ENCODE measurements at places on chromosomes 12 and 14.

DNA sequence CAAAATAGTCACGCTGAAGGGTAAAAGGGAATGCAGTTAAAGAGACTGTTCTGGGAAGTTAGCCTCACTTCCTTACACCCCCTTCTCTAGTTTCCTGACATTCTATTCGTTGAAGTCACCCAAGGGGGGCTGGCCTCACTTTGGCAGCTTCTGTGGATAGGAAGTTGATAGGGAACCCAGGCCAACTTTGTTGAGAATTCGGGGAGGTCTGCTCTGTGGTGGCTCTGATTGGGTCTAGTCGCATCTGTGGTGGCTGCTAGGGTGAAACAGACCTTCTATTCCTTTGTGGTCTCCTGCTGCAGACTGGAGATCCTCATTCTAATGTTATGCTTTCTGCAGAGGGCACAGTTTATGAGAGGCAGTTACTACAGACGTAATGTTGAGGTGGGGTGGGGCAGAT is 28.8 kb upstream of the GZMB start:
- DNase-seq = peak; percentile 47

DNA sequence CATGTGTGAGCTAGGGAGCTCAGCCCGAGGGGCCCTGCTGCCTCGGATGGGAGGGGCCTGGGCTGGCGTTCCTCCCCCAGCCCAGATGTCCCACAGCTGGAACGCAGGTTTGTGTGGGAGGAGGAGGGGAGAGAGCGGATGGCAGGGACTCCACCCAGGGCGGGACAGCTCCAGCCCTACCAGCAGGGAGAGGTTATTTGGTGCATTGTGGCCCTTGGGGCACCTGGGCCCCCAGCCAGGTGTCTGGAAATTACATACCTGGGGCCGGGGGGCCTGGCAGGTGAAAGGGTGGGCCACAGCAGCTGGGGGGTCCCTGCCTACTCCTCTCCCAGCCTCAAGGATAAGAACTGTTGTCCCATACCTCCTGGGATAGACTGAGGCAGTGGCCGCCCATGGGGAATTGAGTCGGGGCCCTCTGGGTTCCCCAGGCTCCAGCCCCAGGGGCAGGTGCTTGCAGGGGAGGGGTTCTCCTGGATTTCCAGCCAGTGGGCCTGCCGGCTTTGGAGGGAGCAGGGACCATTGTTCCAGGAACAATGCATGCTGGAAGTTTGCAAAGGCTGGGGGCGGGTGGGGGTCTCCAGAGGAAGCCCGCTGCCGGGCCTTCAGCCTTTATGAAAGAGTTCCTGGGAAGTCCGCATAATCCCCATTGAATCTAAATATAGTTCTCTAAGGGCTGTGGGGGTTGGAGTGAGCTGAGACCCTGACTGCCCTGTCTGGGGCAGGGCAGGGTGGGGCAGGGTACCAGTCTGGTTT is 1.2 kb downstream of the KIF26A start:
- peak; percentile 39 for DNase-seq

DNA sequence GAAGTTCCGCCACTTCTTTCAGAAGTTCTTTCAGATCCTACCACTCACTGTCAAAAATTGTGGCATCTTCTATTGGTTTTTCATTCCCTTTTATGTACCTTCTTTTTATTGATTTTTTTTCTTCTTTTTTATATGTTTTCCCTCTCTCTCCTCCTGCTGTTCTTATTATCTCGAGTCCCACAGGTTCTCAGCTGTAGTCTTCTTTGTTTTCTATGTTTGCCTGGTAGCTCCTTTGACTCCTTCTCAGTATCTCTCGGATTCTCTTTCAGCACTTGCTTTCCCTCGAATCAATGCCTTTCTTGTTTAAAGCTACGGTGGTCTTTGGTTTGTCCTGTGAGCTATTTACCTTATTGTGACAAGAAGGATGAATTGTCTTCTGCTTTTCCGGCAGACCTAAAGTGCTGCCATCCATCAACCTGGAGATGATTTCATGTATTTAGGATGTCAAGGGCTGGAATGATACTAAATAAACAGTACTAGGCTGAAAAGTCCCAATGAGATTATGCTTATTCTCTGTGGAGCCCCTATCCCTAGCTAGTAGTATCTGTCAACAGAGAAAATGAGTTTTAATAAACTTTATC is 541.7 kb downstream of the NOVA1 start:
- no peak for DNase-seq

DNA sequence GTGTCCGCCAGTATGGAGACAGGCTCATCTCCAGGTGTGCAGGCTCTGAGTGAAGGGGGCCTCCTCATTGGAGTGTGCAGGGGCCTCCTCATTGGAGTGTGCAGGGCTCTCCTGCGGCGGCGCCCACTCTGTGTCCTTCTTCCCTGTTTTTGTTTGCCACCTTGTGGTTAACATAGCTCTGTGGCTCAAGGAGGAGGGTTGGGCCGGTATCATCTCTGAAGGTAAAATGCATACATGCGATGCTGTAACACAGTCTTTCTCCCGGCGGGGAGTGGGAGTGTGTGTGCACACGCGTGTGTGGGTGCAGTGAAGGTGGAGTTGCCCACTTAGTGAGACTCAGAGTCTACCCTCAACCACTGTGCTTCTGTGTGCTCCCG is 429.4 kb downstream of the ZFP36L1 start:
- no peak for DNase-seq

DNA sequence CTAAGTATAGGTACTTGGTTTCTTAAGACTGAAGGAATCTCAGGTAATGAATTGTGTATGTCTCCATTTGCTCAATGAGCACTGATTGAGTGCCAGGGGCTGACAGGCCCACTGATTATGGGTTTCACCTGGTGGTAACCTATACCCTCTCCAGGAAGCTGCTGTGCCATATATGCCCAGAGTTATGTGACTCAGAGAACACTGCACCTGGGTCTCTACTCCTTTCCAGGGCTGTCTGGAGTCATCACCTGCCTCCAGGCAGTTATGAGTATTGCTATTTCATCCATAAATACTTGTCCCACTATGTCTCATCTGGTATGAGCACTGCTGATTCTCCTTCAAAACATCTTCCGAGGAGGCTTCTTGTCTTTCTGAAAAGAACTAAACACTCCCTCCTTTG is 692.9 kb downstream of the BCL11B start:
- DNase-seq = no peak

GRCh38 chr12:85823436-85824180 is 12.6 kb downstream of the RASSF9 start:
- no peak for DNase-seq

DNA sequence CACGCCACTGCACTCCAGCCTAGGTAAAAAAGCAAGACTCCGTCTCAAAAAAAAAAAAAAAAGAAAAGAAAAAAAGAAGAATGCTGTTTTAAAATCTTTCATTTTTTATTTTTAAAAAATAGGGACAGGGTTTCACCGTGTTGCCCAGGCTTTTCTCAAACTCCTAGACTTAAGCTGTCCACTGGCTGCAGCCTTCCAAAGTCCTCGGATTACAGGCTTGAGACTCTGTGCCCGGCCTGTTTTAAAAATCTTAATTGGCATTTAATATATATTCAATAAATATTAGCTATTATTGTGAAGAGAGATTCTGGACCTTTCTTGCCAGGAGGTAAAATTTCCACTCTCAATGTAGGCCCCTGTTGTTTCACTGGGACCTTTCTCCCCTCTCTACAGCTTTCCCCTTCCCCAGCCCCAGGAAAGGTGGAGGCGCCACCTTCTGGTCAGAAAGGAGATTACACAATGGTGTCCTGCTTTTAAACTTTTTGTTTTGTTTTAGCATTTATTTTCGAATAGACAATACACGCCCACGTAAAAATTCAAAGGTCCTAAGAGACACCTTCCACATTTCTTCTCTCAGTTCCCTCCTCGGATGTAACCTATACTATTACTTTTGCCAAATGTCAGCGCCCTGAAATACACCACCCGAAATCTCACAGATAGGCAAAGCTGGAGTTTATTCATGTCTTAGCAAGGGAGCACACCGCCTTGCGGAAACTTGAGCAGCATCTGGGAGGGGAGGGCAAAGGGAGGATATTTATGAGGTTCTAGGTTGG is 23.8 kb upstream of the PHC1 start:
- peak; percentile 69 for DNase-seq

DNA sequence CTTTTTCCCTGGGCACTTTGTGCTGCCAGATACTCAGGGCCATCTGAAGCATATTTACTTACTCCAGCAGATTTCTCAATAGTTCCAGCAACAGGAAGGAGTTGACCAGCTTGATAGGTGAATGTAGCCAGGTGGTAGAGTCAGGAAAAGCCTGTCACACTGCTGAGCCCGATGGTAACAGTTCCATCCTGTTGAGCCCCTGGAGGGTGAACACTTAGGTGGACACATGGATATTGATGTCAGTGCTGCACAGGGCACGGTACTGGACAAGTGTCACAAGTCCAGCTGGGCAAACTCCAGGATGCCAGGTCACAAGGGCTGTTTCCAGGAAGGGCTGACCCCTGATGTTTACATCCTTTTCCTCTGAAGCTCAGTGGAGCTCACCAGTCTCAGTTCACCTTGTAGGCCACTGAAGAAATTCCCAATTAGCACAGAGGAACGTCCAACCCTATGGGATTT is 2.3 kb upstream of the SMOC1 start:
- no peak for DNase-seq

GRCh38 chr12:119669744-119670472 is 2.0 kb downstream of the PRKAB1 start:
- no peak for DNase-seq
